ENCODE measurements at places on chromosomes 12 and 14.

GRCh38 chr12:120235369-120236323, 29.9 kb downstream of the PXN start:
- DNase-seq: no peak

- DNase-seq: peak; percentile 82
These were observed 759 bp upstream of the KLC1 start for GRCh38 chr14:103628221-103628683.

GRCh38 chr14:52701223-52701622, 5.8 kb upstream of the PSMC6 start:
- no peak for DNase-seq

GRCh38 chr12:129771238-129771637, 132.6 kb downstream of the TMEM132D start:
- DNase-seq: no peak

DNA sequence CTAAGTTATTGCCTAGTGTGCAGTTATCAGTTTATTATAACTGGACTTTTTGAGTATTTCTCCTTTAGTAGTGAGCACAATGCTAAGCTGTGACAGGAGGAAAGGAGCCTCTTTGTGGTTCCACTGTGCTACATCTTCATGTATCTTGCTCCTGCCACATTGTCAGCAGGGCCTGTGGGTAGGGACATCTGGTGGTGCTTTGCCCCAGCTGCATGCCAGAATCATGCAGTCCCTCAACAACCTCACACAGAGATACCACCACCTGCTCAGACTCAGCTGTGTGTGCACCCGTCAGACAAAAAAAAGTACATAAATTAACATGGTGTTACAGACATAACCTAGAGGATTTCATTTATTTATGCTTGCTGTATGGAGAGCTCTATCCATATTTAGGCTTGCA, 51.1 kb downstream of the MIS18BP1 start:
- peak; percentile 15 for DNase-seq

DNA sequence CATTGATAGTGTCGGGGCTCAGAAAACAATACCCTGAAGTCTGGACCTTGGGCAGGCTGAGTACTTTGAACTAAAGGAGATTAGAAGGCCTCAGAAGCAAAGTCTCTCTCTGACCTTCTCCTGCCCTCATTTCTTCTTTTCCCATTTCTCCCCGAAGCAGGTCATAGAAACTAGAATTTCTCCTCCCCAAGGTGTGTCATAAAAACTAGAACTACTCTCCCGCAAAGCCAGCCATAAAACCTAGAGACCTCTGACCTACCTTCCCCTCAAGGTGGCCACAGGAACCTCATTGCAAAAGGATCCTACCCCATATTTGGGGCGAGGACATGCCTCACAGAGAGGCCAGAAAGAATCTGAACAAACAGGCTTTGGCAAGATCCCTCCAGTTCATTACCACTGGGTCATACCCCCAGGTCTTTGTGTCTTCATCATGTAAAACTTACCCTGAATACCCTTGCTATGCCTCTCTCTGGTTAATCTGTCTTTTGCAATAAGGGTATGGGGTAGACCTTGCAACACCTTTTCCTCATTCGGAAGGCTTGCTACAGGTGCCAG, 64.7 kb upstream of the ZFP36L1 start:
- no peak for DNase-seq

GRCh38 chr14:93787465-93788292, 606 bp downstream of the PRIMA1 start:
- DNase-seq: peak; percentile 64

GRCh38 chr12:29781705-29782266, 2.0 kb downstream of the TMTC1 start:
- no peak for DNase-seq

GRCh38 chr12:119322301-119322723, 12.2 kb upstream of the CCDC60 start:
- DNase-seq: no peak

DNA sequence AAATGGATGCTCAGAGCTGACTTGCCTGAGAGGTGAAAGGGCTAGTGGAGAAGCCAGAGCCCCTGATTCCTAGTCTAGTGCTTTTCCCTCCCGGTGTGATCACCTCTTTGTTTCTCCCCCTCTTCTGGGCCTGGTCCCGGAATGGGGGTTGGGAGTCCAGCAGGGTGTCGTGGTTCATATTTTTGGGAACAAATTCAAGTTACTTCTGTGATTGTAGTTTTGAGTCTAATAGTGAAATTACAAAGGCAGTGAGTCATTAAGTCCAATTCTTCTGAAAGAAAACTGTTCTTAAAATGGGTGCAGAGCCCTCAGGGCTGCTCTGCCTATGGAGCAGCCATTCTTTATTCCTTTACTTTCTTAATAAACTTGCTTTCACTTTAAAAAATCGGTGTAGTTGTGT, 7.6 kb downstream of the SUSD6 start:
- DNase-seq: no peak

DNA sequence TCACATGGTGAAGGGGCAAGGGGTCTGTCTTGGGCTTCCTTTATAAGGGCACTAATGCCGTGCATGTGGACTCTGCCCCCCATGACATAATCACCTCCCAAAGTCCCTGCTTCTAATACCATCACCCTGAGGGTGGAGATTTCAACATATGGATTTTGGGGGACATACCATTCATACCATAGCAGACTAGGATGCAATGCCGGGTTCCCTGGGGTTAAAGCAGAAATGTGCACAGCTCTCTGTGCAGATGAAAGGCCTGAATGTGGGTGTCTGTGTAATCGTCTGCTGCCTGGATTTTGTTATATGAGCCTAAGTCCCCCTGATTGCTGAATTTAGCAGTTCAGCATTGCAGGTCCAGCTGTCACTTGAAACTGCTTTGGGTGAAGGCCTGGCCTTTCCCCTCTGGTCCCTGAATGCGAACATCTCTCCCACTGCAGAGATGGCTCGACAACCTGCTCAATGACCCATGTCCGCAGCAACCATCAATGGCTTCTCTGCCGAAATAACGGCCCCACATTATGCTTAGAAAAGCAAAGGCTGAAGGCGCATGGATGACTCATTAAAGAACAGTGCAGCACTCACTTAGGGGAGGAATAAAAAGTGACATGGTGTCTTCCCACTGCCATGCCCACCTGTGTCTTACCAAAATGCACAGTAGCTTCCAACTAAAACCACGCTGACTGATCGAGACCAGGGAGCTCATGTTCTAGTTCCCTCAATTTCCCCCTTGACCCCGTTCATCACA, 286.3 kb downstream of the DPF3 start:
- DNase-seq: no peak

DNA sequence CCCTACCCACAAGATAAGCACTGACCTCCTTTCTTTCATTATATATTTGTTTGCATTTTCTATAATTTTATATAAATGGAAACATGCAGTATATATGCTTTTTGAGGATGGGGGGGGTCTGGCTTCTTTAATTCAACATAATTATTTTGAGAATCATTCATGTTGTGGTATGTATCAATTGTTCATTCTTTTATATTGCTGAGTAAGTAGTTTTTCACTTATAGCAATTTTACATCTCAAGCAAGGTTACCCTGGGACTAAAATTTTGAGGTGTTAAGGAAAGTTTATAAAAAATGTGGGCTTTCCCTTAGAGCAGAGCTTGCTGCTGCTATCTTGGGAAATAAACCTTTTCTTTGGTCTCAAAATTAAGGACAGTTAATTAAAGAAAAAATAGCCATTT, 89.9 kb upstream of the EGLN3 start:
- no peak for DNase-seq

DNA sequence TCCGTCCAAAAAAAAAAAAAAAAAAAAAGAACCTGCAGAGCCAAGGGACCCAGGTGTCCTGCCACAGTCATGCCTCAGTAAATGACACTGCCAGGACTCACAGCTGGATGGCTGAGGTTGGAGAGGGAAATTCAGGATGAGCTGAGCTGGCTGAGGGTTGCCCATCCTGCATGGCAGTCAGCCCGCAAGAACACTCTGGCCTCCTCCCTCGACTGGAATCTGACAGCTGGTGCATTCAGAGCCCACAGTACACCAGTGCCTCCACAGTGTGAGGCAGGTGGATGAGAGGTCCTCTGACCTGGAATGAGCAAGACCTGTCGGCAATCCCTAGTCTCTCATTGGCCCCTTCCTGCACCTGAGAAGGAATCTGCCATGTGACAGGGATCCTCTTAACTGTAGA, 74.4 kb upstream of the GPR68 start:
- DNase-seq: no peak

DNA sequence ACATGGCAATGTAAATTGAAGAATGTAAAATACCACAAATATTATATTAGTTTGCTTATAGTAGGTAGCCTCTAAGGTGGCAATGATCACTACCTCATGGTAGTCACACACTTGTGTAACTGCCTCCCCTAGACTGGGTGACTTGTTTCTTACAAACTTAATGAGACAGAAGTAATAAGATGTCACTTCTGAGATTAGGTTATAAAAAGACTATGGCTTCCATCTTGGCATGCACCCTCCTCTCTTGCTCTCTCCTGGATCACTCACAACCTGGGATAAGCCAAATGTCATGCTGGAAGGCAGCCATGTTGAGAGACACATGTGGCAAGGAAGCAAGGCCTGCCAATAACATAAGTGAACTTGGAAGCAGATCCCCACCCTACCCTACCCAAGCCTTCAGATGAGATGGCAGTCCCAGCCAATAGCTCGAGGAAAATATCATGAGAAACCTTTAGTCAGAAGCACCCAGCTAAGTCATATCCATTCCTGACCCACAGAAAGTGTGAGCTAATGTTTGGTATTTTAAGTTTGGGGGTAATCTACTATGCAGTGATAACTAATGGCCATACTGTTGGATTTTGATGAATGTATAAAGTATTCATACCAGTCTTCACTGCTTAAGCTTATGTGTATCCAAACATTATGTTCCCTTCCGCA, 43.3 kb downstream of the PPP1R12A start:
- no peak for DNase-seq

DNA sequence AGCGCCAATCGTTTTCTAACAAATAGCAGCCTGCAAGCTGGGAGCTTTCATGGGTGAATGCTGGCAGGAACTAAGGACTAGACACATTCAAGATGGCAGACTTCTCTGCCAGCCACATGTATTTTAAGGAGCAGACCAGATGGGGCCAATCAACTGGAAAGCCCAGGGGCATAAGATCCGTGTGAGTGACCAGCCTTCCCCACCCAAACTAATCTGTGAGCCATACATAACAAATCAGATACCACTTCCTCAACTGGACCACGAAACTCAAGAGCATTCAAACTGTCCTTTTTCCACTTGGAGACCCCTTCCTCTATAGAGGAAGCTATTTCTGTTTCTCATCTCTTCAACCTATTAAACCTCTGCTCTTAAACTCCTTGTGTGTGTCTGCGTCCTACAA, 9.7 kb downstream of the TCL1B start:
- no peak for DNase-seq

GRCh38 chr12:48165089-48165981, 8.0 kb upstream of the ASB8 start:
- peak; percentile 35 for DNase-seq
